Stimulated activated memory B cell treated with anti-CD40 and anti-IgM and Interleukin-4, amounts not matched to agents 10 μg/mL and 1 μg/mL and 100 μg/mL, for 72 hours (primary cell): ENCODE measurements at places on chromosomes 3 and 15.

GRCh38 chr15:28955160-28955992 lies 69.6 kb downstream of the APBA2 start:
- no peak for ATAC-seq

- ATAC-seq, result no peak
These were observed 16.8 kb downstream of the BCL2L10 start for GRCh38 chr15:52095597-52096262.

DNA sequence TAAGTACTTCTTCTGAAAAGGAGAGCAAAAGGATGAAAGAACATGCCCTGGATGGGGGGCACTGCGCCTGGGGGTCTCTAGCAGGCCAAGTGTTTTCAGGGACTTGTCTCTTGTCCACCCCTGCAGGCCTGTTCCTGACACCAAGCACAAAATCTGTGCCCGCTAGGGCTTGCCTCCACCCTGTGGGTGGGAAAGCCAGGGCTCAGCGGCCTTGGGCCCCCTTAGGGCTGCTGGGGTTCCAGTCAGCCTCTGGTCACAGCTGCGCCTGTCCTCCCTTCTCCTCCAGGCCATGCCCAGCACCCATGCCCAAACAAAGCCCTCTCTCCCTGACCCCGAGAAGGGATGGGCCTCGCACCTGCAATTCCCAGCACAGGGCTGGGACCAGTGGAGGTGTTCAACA lies 71.1 kb upstream of the TRPM1 start:
- ATAC-seq, result no peak

DNA sequence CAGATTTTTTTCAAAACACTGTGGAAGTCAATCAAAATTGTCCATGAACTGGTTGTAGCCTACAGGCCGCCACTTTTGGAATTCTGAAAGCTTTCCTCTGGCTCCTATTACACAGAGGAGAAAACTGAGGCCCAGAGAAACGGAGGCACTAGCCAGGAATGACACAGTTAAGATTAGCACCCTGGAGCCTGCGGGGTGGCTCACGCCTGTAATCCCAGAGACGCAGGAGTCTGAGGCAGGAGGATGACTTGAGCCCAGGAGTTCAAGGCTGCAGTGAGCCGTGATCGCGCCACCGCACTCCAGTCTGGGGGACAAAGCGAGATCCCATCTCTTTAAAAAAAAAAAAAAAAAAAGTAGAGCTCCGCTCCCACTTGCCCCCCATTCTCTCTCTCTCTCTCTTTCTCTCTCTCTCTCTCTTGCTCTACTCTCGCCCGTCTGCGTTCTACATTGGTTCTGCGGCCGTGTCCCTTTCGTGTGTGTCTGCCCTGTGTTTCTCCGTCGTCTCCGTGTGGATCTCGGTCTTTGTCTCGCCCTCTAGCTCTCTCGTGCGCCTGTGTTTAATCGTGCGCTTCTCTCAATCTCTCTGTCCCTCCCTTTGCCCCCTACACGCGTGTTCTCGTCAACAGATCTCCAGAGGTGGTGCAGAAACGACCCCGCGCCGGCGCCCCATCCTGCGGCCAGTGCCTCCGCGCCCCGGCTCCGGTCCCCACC lies 512 bp upstream of the TRH start:
- no peak for ATAC-seq
